ENCODE measurements at places on chromosomes 7 and 10.

GRCh38 chr7:43021431-43021830 lies 89.3 kb downstream of the MRPL32 start:
- no peak for DNase-seq

DNA sequence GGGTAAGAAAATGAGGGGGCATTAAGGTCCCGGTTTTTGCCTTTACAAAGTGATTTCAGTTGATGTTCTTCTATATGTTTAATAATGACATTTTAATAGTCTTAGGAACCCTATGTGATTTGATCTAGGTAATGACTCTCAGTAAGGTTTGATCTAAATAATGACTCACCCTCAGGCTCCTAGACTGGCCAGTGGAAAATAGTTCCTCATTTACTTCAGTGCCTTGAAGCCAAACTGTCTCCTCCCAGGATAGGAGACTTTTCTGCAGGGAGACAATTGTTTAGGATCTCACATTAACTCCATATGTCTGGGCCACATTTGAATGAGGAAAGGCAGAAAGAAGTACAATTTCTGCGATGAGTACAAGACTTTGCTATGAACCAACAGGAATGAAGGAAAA lies 1331.9 kb downstream of the XPNPEP1 start:
- DNase-seq = no peak

GRCh38 chr10:15879058-15879457 lies 18.8 kb upstream of the MINDY3 start:
- no peak for DNase-seq

GRCh38 chr7:5478568-5479430 lies 55.2 kb upstream of the TNRC18 start:
- DNase-seq = no peak

DNA sequence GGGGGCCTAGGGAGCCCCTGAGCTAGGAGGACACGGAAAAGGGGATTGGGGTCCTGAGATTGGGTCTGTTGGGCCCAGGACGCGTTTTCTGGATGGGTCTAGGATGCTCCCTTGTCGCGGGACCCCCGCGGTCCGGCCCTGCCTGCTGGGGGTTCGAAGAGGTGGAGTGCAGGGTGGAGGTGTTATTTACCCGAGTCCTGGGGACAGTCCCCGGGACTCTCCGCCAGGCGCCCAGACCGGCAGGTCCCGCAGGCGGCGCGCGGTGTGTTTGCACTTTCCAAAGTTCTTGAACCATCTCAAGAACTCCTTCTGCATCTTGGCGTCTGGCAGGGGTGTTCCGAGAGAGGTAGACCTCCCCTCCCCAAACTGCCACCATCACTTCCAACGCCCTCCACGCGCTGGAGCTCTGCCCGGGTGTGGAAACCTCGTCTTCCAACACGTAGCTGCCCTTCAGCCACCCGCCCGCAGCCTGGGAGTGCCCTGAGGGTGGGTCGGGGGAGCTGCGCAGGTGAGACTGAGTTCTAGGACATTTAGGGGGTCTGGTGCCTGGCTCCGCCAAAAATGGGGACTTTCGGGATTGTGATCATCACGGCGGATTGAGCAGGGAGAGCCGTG lies 569 bp downstream of the CAV1 start:
- DNase-seq = no peak

DNA sequence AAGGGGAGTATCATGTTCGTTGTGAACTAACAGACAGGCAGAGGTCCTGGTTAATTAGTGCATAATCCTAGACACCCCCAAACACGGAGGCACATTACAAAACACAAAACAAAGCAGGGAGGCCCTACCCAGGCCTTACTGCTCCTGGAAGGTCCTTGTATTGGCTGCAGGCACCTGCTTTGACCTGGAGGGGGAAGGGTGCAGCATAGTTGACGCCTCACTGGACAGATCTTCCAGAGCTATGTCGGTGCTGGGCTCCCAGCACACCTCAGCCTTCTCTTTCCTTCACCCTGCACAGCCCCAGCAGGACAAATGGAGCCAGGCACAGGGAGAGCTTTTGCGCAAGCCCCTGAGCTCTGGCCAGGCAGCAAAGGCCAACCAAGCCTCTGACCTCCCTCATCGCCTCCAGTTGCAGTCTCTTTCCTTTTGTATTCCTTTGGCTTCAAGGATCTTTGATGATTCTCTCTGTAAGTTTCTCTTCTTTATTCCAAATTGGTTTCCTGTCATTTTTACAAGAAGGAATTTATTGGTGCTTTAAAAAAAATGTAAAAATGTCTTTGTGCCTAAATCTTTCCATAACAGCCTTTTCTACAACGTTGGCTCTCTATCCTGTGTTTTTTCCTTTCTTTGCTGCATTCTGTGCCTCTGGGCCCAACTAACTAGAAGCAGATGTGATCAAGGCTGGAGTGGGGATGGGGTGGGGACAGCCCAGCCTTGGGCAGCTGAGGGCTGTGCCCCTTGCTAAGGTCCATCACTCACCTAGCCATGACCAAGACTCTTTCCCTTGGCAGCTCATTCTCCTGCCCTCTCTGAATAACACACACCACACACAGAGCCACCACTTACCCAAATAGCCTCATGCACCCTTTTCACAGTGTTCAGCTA lies 317.1 kb upstream of the NPVF start:
- no peak for DNase-seq

DNA sequence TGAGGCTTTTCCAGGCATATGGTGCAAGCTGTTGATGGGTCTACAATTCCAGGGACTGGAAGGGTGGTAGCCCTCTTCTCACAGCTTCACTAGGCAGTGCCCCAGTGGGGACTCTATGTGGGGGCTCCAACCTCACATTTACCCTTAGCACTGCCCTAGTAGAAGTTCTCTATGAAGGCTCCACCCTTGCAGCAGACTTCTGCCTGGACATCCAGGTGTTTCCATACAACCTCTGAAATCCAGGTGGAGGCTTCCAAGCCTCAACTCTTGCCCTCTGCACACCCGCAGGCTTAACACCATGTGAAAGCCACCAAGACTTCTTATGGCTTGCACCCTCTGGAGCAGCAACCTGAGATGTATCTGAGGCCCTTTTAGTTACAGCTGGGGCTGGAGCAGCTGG lies 87.8 kb downstream of the ZNF777 start:
- no peak for DNase-seq

DNA sequence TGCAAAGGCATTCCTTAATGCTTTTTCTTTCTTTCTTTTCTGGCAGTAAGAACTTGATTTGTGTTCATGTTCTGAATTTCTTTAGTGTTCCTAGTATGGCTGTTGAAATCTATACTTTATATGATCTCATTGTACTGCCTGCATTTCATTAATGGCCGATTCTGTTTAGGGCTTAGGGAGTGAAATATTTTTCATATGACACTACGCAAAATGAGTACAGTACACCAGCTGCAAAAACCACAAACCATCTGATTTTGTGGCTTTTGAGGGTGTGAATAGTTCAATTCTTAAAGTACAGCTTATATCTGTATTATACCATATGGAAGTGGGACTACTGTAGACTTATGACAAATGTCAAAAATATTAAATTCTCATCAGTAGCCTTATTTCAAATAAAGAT lies 69.1 kb upstream of the FOXP2 start:
- no peak for DNase-seq

DNA sequence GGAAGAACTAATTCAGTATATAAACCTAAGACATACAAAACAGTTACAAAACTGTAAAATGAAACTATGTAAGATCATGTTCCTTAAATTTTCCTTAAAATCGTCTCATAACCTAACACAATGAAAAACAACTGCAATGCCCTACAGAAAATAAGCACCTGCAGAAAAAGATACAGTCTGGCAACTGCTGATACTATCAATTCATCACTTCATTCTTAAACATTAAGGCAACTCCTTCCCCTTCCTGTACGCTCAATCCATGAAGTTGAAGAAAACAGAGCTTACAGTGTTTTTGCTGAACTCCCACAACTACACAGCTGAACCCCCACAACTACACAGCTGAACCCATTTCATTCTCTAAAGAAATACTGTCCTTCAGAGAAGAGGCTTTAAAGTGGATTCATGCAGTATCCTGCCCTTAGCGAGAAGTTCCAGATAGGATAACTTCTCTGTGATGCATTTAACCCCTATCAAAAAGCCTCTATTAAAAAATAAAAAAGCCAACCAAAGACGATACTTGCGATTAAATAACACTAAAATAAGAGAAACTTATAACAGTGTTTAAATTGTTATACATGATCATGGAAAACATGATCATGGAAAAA lies 50.0 kb downstream of the JMJD1C start:
- DNase-seq = no peak

GRCh38 chr10:1465418-1465911 lies 271.9 kb downstream of the ADARB2 start:
- no peak for DNase-seq

DNA sequence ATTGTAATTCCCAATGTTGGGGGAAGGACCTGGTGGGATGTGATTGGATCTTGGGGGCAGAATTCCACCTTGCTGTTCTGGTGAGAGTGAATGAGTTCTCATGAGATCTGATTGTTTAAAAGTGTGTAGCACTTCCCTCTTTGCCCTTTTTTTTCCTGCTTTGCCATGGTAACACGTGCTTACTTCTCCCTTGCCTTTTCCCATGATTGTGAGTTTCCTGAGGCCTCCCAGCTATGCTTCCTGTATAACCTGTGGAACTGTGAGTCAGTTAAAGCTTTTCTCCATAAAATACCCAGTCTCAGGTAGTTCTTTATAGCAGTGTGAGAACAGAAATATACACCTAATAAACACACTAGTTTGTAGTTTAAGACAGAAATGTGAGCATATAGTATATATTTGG lies 166.8 kb upstream of the MAGI2 start:
- no peak for DNase-seq

- DNase-seq = no peak
Measured at GRCh38 chr10:132411561-132412253, 14.7 kb downstream of the PWWP2B start.

DNA sequence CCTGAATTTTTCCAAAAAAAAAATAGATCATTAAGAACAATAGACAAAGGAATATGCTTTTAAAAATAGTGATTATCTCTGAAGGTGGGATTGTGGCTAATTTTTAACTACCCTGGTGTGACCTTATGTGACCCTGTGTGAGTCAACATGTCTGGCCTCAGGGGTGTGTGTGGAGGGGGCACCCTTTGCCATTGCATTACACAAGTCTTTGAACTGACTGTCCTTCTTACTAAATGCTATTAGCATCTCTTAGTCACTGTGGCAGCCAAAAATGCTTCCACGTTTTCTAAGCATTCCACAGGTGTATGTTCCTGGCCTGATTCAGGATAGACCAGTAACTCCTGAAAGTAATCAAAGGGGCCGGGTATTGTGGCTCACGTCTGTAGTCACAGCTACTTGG lies 175.4 kb downstream of the MGMT start:
- DNase-seq = no peak

DNA sequence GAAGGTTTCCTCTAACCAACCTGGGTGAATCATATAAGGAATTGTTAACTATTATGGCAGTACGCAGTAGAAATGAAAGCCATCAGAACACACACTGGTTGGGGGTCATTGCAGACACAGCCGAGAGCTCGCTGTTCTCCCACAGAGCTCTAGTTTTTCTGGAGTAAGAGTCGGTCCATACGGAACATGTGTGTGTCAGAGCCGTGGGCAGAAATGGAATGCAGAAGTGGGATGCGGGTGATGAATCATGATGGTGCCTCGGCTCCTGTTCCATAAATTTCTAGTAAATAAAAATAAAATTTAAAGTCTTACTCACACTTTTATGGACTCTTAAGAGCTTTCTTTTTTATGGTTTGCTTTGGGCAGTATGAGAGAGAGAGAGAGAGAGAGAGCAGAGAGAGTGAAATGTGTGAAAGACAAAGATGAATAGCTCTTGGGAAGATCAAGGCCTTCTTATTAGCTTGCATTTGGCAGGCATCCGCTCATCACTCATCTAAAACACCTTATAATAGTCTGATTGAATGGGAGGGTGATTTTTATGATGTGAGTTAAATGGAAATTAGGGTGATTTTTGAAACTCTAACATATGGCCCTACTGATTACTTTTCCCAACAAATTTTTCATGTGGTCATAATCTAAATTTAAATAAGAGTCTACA lies 98.8 kb upstream of the PFKP start:
- DNase-seq = no peak

- no peak for DNase-seq
Measured at GRCh38 chr10:37289833-37290464, 164.6 kb downstream of the ANKRD30A start.
